ENCODE measurements at places on chromosomes 1 and 21. TPM values are rescaled to one million over a fixed set of nuclear protein-coding genes. Genes with fewer than 3 reads are reported as not detected.
A peak's percentile ranks its signal among the peaks of the same experiment; 100 is the strongest.

- no peaks in the 10 kb centered on the region for H3K27me3 ChIP-seq
- no peak for DNase-seq
- peaks cover 55% of the 10 kb centered on the region for H3K4me1 ChIP-seq
- H3K27ac ChIP-seq = no peak overlapping the region
- H3K36me3 ChIP-seq = no peaks in the 10 kb centered on the region
- H3K4me3 ChIP-seq = no peak overlapping the region
Measured at GRCh38 chr1:93600663-93601062, 81.0 kb downstream of the BCAR3 start.

GRCh38 chr1:9326596-9326995 lies 33.9 kb downstream of the SPSB1 start:
- DNase-seq = no peak
- H3K36me3 ChIP-seq = no peaks in the 10 kb centered on the region
- H3K4me1 ChIP-seq = no peaks in the 10 kb centered on the region
- no peaks in the 10 kb centered on the region for H3K27me3 ChIP-seq
- H3K4me3 ChIP-seq = no peak overlapping the region
- peak overlapping the region; percentile 44 for H3K27ac ChIP-seq

- H3K27me3 ChIP-seq = no peaks in the 10 kb centered on the region
- no peak for DNase-seq
- H3K4me1 ChIP-seq = no peaks in the 10 kb centered on the region
- H3K4me3 ChIP-seq = no peak overlapping the region
- H3K36me3 ChIP-seq = peaks cover 30% of the 10 kb centered on the region
Measured at GRCh38 chr1:22101199-22101598, 41.7 kb downstream of the WNT4 start.

GRCh38 chr1:151130987-151131586 lies 15.3 kb downstream of the SEMA6C start:
- H3K27me3 ChIP-seq = no peaks in the 10 kb centered on the region
- H3K36me3 ChIP-seq = peaks cover 10% of the 10 kb centered on the region
- H3K27ac ChIP-seq = peak overlapping the region; percentile 55
- no peaks in the 10 kb centered on the region for H3K4me1 ChIP-seq

Gene SLAMF7
- not detected for total RNA-seq

- H3K4me3 ChIP-seq = no peak overlapping the region
- H3K27me3 ChIP-seq = no peaks in the 10 kb centered on the region
- peaks cover 54% of the 10 kb centered on the region for H3K36me3 ChIP-seq
- no peak overlapping the region for H3K27ac ChIP-seq
Measured at GRCh38 chr1:55156093-55156492, 59.1 kb downstream of the USP24 start.

DNA sequence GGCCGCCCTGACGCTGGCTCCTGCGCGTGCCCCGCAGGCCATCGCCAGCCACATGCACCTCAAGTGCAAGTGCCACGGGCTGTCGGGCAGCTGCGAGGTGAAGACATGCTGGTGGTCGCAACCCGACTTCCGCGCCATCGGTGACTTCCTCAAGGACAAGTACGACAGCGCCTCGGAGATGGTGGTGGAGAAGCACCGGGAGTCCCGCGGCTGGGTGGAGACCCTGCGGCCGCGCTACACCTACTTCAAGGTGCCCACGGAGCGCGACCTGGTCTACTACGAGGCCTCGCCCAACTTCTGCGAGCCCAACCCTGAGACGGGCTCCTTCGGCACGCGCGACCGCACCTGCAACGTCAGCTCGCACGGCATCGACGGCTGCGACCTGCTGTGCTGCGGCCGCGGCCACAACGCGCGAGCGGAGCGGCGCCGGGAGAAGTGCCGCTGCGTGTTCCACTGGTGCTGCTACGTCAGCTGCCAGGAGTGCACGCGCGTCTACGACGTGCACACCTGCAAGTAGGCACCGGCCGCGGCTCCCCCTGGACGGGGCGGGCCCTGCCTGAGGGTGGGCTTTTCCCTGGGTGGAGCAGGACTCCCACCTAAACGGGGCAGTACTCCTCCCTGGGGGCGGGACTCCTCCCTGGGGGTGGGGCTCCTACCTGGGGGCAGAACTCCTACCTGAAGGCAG lies 23.4 kb upstream of the ARF1 start:
- H3K36me3 ChIP-seq = no peaks in the 10 kb centered on the region
- H3K27me3 ChIP-seq = peaks cover 26% of the 10 kb centered on the region
- H3K4me3 ChIP-seq = no peak overlapping the region
- peaks cover 22% of the 10 kb centered on the region for H3K4me1 ChIP-seq

DNA sequence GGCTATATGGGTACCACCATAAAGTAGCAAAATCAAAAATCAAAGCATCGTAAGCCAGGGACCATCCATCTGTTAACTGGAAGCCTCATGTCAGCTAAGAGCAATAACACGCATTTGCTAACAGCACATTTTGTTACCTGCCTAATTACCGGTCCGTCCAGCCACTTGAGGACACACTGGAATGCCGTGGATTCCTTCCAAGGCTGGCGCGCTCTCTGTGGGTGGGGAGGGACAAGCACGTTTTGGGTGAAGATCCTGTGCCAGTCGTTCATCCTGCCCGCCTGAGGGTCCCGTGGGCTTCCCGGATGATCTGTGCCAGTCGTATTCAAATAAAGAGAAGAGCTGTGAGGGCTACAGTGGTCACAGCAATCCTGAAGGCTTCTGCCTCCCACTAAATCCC lies 6.2 kb downstream of the NPHP4 start:
- no peaks in the 10 kb centered on the region for H3K27me3 ChIP-seq
- peaks cover 10% of the 10 kb centered on the region for H3K4me1 ChIP-seq
- no peak for DNase-seq
- no peak overlapping the region for H3K27ac ChIP-seq

DNA sequence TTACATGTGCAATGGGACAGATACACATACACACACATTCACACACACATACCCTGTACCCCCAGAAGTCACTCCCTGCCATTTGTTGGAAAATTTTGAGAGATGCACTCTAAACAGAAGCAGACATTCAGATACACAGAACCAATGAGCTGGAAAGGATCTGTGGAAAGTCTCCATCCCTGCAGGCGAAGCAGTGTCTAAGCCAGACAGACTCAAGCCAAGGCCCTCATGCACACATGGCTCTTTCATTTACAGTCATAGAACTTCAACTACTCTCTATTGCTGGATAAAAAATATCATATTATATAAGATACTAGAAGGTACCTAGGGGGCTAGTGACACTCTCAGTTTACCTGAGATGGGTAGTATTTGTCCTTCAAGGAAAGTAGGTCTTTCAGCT lies 7.3 kb upstream of the SEC16B start:
- DNase-seq = no peak
- H3K27ac ChIP-seq = no peak overlapping the region
- H3K27me3 ChIP-seq = no peaks in the 10 kb centered on the region
- peaks cover 5% of the 10 kb centered on the region for H3K4me1 ChIP-seq
- H3K36me3 ChIP-seq = no peaks in the 10 kb centered on the region
- no peak overlapping the region for H3K4me3 ChIP-seq

- H3K4me3 ChIP-seq = no peak overlapping the region
- DNase-seq = no peak
- H3K27ac ChIP-seq = no peak overlapping the region
- no peaks in the 10 kb centered on the region for H3K27me3 ChIP-seq
Measured at GRCh38 chr1:6873298-6874015, 88.2 kb downstream of the CAMTA1 start.

Gene TSACC
- not detected for total RNA-seq
